ENCODE measurements at places on chromosomes 3 and 15. TPM values are rescaled to one million over a fixed set of nuclear protein-coding genes. Genes with fewer than 3 reads are reported as not detected.

DNA sequence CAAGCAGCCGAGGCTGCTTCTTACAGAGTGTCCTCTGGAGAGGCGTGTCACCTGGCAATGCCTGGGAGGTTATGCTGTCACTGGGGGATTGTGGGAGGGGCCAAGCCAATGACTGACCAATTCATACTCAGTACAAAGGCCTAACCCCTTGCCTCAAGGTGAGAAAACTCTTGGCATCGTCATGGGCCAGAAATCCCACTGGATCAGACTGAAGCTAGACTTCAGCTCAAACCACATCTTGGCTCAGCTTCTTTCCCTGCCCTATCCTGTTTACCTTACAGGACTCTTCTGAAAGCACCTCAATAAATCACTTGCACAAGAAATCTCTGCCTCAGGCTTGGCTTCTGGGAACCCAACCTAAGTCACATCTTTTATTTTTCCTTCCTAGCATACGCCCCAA is 9.5 kb downstream of the ANAPC13 start:
- DNase-seq = peak; percentile 79

The CCDC13 gene
- 1.3 TPM for total RNA-seq

The HRG gene
- not detected for total RNA-seq

- DNase-seq = no peak
Measured at GRCh38 chr3:113552851-113553250, 20.5 kb downstream of the SIDT1 start.

DNA sequence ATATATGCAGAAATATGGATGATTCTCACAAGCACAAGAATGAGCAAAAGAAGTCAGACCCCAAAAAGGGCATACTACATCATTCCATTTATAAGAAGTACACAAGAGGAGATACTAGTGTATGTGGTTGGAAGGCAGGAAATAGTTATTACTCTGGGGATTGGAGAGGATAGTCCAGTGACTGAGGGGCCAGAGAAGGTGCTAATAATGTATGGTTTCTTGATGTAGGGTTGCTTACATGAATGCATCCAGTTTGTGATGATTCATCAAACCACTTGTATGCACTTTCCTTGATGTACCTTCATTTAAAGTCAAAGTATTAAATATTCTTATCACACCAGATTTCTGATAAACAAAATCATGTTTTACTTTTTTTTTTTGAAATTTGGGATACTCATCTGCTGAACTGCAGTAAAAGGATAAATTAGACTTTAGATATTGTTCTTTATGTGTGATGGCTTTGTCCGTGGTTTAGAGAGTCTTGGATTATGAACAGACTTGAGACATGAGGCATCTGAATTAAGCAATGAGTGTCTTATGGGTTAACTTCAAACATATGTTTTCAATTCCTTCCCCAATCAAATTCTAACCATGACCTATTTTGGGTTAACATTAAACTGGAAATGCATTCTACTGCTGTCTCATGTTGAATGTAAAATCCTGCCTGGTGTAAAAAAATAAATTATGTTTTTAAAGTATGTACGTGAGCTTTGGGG is 171.2 kb downstream of the SEMA6D start:
- DNase-seq = no peak

GRCh38 chr3:143380449-143380848 is 260.9 kb downstream of the CHST2 start:
- no peak for DNase-seq

- DNase-seq = peak; percentile 50
Measured at GRCh38 chr3:122397201-122397600, 13.2 kb downstream of the FAM162A start.

- no peak for DNase-seq
Measured at GRCh38 chr3:69542805-69543429, 157.0 kb upstream of the FRMD4B start.

DNA sequence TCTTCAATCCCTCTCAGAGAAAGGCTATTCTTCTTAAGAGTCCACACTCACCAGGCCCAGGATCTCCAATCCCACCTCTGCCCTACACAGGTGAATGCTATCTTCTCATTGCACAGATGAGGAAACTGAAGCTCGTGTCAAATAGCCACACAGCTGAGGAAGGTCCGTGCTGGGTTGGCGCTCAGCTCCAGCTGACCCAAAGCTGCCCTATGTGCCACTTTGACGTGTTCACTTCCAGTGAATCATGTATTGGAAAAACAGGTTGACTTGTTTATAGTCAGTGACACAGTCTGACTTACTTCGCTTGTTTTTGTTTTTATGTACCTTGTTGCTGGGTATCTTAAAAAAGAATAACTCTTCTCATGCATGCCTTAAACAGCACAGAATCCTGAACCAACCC is 32.4 kb upstream of the ALDH1A3 start:
- no peak for DNase-seq

- no peak for DNase-seq
Measured at GRCh38 chr3:99950921-99951320, 133.3 kb downstream of the CMSS1 start.

The CPLX3 gene
- total RNA-seq = not detected

DNA sequence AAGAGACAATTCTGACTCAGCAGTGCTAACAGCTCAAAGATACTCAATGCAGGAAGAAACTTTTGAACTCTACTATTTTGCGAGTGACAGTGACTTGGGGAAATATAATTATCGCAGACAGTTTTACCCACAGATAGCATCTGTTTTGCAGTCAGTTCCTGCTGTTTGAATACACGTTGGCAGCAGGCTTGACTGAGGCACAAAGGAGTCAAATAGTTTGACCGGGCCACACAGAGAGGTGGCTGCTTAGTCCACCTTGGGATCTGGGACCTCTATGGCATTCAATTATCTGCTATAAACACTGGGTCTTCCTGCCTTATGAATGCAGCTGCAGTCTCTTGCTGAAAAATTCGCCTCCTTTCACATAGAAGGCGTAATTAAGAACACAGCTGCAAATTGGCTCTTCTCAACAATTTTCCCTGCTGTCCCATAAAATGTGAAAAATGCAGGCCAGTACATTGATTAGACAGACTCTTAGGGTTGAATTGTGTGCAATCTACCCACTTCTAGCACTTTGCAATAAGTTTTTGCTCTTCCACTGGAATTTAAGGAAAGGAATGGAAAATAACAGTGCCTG is 56.5 kb downstream of the OTOL1 start:
- no peak for DNase-seq
